Stimulated activated CD8-positive, alpha-beta memory T cell treated with anti-CD3 and anti-CD28 coated beads, Interleukin-4, amount 100 ng/mL, for 1 hour (primary cell): ENCODE measurements at places on chromosomes 12 and 14.

- DNase-seq: no peak
Observed at GRCh38 chr14:72434856-72435255, 459.0 kb downstream of the DPF3 start.

- DNase-seq: no peak
Observed at GRCh38 chr14:34374998-34375740, 86.9 kb downstream of the SPTSSA start.

DNA sequence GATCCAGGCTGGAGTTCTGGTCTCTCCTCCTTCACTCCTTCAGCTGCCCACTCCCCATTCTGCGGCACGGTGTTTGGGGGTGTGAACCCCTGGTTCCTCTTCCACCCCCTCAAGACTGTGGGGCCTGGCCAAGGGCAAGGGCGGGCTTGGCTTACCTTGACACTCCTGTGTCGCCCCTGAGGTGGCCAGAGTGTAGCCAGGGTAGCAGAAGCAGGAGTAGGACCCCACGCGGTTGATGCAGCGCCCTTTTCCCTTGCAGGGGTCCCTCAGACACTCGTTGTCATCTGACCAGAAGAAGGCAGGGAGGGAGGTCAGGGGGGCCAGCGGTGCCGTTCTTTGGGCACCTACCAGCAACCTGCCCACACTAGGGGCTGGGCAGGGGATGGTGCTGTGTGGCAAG is 28.2 kb downstream of the ISCA2 start:
- DNase-seq: no peak

DNA sequence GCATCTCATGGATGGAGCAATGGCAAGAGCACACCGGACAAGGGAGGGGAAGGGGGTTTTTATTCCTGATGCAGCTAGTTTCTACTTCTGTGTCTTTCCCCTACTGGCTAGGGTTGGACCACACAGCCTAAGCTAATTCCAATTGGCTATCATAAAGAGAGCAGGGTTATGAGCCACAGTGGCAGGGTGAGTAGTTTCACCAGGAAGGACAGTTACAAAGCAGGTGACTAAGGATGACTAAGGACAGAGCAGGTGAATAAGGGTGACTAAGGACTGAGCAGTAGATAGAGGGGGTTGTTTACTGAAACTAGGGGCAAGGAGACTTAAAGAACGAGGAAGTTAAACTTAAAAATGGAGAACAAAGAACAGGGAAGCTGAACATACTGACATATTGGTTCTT is 321.4 kb upstream of the SEL1L start:
- no peak for DNase-seq

GRCh38 chr12:11556682-11557081 is 92.8 kb upstream of the ETV6 start:
- no peak for DNase-seq

DNA sequence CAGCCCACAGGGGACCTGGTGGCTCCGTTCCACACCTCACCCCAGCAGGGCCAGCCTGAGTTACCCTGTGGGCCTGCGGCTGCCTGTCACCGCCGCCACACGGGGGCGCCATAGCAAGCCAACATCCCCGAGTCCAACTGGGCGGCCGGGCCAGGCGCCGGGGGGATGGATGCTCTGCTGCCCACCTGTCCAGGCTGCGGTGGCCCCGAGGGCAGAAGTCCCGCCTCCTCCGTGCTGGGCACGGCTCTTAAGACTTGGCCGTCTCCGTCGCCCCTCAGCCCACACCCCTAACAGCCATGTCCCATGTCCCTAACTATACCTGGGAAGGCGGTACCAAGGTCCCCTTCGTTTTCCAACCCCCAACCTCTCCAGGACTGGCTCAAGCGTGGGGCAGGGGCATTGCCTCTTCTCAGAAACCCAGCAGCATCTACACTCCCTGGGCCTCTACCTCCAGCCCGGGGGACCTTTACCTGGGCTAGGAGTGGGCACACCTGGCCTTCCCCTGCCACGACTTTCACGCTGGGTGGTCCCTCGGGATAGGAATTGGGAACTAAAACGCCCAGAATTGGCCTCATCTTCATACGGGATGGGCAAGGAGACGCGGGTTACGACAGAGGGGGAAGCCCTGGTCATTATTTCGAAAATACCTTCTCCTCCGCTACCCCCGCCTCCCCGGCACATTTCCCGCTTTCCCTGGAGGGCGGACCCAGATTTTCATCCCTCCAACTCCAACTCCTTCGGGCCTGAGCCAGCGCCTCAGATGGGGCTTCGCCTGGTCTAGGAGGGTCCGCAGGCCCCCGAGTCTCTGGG is 1.1 kb upstream of the CYP46A1 start:
- DNase-seq: peak; percentile 60

GRCh38 chr14:102578821-102579220 is 13.6 kb upstream of the RCOR1 start:
- no peak for DNase-seq

- no peak for DNase-seq
Observed at GRCh38 chr12:22395666-22396065, 61.2 kb upstream of the ST8SIA1 start.

DNA sequence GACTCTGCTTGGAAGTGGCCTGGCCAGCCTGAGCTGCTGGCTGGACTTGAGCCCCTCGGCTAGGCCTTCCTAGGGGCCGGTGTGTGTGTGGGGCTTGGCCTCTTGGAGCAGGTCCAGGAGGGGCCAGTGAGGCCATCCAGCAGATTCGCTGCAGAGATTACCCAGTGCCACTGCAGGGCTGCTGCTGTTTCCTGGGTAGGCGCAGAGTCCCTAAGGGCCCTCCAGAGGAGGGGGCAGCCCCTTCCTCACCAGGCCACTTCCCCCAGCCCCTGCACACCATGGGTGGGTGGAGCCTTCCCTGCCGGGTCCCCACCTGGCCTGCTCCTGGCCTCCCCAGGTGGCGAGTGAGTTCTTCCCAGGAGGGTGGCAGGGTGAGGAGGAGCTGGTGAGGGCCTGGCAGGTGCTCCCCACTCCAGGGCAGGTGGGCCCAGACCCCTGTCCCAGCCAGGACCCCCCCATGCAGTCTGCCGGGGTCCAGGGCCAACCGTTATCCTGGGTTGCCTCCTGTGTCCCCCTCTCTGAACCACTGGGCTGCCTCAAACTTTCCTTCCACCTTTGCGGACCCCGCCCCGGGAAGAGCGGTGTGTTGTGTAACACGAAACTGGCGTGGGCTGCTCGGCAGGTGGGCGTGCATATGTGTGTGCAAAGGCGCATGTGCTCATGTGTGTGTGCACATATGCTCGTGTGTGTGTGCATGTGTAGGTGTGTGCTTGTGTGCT is 25.1 kb downstream of the ASPG start:
- no peak for DNase-seq

DNA sequence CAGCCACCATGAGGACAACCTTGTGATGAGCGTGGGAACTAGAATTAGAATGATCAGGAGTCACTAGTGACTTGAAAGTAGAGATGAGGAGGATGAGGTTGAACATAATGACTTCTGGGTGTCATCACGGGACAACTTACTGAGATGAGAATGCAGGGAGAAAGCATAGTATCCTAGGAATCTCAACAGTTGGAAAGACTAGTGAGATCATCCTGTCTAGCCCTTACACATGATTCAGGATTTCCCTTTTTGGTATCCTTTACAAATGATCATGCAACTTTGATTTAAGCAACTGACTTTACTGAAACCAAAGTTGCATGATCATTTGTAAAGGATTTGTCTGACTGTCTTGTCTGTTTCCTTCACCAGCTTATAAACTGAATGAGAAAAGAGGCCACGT is 51.8 kb upstream of the HIF1A start:
- no peak for DNase-seq

DNA sequence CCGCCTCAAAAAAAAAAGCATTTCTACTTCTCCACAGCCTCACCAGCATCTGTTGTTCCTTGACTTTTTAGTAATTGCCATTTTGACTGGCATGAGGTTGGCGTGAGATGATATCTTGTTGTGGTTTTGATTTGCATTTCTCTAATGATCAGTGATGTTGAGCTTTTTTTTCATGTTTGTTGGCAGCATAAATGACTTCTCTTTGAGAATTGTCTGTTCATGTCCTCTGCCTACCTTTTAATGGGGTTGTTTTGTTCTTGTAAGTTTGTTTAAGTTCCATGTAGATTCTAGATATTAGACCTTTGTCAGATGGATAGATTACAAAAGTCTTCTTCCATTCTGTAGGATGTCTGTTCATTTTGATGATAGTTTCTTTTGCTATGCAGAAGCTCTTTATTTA is 182.9 kb downstream of the FOXG1 start:
- no peak for DNase-seq

- DNase-seq: no peak
Observed at GRCh38 chr12:991350-992333, 619 bp downstream of the ERC1 start.

DNA sequence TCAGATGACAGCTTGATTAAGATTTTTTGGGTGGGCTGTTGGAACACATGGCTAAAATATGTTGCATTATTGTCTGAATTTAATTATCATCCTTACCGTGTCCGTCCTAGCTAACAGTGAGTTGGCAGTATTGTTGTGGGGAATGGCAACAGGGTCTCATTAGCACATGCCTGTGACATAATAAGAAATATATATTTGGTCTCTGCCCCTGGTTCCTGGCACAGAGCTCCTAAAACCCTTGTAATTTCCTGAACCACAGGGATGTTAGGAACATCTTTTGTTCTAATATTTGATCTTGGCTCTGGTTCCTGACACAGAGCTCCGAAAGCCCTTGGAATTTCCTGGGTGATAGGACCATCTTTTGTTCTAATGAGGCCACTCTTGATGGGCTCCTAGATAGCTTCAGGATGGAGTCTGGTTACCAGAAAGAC is 76.0 kb downstream of the SYNE2 start:
- no peak for DNase-seq

- DNase-seq: no peak
Observed at GRCh38 chr14:54085841-54086240, 129.2 kb upstream of the BMP4 start.

GRCh38 chr14:69879175-69880043 is at the start of gene SMOC1:
Gene SMOC1, plus strand, starts transcription at chr14:69879416. Its CDS starts 263 bp downstream, at chr14:69879679.
- DNase-seq: no peak

- DNase-seq: no peak
Observed at GRCh38 chr12:106942775-106943174, 12.9 kb upstream of the TMEM263 start.

DNA sequence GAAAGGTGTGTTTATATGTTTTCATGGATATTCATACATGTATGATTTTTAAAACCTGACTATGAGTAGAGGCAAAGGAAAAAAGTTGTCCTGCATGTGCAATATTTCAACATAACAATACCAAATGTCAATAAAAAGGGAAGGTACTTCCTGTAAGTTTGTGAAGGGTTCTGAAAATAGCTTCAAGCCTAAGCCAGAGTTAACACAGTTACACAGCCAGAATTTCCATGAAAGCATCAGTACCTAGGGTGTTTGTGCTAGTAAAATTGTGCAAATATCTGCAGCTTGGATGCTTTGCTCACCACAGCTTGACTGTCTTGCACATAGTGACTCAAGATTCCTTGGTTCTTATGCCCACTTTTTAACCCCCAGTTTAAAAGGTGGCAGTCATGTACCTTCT is 193.1 kb upstream of the FAR2 start:
- DNase-seq: no peak

DNA sequence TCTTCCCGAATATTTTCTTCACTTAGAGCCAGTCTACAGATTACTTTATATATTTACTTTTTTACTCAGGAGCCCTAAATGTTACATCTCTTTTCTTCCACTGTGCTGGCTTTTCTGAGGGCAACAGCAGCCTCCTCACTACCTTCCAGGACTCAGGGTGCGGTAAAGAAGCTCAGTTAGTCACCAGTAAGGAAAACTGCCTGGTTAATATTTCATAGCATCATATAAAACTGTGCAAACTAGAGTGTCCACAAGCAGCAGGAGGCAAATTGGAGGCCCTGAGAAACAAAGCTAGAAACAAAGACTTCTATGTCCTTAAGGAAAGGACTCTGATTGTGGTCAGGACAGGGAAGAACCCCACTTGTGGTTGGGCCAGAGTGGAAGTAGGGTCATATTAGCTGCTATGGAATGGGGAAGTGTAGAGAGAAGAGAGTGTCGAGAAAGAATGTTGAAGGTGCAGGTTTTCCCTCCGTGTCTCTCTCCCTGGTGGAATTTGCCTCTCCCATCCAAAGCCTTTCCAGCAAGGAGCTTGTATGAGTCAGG is 220.1 kb downstream of the SLC15A4 start:
- DNase-seq: no peak

DNA sequence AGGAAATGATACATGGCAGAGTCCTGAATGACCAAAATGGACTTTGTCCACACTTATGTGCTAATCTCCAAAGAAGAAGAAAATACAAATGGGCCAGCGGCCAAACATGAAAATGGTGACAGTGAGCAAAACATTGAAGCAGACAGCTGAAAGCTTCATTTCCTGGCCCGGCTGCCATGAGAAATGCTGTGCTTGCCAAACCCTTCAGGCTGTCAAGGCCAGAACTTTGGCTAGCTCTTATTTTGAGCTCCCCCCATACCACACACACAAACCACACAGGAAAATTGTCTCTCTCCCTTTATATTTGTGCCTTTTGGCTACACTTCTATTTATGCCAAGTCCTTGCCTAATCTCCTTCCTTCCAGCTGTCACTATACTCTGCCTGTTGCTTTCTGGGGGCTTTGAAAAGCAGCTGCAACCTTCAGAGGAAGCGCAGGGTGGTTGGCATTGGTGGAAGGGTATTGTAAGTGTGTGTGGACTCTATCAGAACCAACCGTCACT is 323.8 kb downstream of the RAD51B start:
- DNase-seq: no peak
